Cardiac fibroblast (primary cell): ENCODE measurements at places on chromosomes 4 and X.

DNA sequence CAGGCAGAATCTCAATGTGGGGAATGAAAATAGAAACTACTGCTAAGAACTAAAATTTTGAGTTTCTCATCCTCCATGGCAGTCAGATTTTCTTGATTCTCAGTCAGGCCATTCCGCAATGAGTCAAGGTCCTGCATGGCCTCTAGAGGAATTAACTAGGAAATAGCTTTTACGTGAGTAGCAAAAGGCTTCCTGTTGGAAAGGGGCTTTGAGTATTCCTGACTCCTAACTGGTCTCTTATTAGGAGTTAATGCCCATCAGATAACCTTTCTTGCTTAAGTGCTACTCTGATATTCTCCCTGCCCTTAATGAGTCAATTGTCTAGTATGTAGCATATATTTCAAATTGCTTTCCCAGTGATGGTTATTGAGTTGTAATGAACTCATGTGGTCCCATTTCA lies 65.7 kb upstream of the ARHGAP24 start:
- DNase-seq: peak; percentile 80

DNA sequence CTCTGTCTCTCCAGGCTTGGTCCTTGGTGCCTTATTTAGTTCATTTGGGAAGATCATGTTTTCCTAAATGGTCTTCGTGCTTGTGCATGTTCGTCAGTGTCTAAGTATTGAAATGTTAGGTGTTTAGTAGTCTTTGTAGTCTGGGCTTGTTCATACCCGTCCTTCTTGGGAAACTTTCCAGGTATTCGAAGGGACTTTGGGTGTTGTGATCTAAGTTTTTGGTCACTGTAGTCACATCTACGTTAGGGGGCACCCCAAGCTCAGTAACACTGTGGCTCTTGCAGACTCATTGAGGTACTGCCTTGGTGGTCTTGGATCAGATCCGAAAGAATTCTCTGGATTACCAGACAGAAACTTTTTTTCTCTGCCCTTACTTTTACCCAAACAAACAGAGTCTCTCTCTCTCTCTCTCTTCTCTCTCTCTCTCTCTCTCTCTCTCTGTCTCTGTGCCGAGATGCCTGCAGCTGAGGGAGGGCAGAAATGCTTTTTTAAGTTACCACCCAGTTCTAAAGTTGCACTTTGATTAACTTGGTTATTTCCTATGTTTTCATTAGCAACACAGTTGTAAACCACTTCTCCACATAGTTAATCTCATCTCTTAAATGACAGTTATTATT lies 67.6 kb upstream of the SLC7A3 start:
- peak; percentile 56 for DNase-seq

DNA sequence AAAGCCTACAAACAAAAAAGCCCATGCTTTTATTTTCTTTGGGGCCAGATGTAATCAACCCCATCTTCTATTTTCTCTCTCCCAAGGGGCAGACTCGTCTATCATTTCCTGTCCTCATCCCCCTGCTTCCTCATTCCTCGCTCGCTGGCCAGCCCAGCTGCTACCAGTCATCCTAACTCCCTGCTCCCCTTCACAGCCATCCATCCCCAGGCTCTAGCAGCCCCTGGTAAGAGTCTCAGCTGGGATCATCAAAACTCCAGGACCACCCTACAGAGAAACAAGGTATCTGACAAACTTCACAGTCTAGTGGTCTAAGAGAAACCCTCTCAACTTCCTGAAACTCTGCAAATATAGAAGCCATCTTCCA lies 23.6 kb downstream of the SH3KBP1 start:
- no peak for DNase-seq

GRCh38 chr4:40681600-40681999 lies 51.9 kb upstream of the RBM47 start:
- no peak for DNase-seq

- DNase-seq: no peak
Observed at GRCh38 chr4:20086799-20087521, 164.7 kb upstream of the SLIT2 start.

DNA sequence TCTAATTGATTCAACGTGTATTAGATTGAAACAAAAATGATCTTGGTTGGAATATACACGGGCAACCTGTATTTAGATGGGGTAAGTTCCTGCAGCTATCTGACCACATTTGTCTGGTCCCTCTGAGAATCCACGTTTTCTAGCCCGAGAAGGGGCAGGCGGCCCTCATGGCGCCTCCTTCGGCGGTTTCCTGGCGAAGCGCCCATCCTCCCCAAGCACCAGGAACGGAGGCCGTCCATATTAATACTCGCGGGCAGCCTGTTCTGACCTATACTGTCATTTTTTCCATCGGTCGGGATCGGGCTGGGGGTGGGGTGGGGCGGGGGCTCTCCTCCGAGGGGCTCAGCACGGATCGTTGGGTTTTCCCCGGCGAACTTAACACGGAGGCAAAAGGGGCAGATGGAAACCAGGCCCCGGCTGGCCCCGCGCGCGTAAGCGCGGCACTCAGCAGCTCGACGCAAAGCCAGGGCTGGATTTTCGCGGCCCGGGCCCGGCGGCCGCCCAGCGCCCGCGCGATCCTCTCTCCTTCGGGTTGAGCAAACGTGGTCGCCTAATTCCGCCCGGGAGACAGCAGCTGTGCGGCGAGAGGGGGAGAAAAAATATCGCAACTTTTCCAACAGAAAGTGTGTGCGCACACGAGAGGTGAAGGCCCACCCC lies 77.2 kb upstream of the BCOR start:
- DNase-seq: peak; percentile 64

DNA sequence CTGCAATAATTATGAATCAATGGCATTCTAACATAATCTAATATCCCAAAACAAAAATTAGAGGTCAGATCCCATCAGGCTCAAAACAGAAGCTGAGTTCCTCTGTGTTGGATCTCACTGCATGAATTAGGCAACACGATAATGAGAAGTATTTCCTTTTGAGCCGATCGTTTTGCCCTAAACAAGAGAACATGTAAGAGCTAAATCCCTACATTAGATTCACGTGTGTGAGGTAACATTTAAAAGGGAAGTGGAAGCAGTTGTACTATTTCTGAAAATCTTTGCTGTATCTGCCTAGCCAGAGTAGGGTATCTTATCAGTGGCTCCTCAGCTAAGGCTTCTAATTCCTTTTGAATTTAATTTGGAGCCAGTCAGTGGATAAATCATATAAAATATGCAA lies 115.6 kb downstream of the C4orf51 start:
- no peak for DNase-seq

GRCh38 chrX:13463608-13464007 lies 105.8 kb upstream of the EGFL6 start:
- peak; percentile 85 for DNase-seq

DNA sequence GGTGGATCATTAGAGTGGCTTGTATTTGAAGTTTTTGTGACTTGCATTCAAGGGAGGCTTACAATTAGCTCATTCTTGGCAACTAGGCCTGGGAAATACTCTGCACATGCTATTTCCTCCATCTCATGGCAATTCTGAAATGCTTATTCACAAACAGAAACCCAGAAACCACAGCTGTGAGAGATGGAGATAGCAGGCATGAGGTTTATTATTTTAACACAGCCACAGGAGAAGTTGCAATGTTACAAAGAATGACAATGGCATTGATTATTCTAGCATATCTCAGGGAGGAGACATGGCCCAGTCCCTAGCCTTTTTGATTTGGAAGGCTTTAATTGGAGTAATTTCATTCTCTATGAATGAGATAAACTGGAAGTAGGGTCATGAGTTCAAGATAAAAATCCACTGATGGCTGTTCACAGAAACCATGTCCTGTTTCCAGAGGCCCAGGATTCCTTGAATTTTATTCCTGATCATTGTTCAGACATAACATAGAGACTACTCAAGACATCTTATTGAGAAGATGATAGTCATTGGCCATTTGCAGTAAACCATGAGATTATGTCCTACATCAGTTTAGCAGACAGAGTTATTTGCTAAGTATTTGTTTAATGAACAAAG lies 123.9 kb downstream of the MID1 start:
- DNase-seq: peak; percentile 85

DNA sequence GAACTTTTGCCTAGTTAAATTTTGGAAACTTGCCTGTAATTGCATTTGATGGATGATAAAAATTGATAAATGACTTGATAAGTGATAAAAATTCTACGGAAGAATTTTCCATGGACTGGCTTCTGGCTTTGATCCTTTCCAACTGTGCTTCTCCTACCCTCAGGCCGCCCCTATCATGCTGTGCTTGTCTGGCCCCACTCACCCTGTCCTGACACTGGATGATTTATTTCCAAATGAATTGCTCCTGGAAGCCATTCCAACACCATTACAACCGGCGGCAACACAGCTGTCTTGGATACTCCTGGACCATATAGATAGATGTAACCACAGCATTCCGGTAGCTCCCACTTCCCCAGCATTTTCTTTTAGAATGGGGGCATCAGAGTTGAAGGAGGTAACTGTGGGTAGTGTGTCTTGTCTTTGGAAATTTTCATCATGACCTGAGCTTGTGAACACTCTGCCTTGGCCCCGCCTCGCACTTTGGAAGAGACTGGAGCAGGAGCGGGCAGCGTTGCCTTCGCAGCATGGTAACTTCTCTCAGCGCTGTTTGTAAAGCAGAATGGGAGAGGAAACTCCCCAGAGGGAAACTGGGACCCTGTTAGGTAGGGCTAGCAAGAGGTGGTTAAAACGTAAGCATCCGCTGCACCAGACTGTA lies 77.4 kb downstream of the TBL1X start:
- no peak for DNase-seq
